Activated naive CD4-positive, alpha-beta T cell treated with anti-CD3 and anti-CD28 coated beads, Interleukin-2, amount 50 U/mL, for 16 hours (primary cell): ENCODE measurements at places on chromosomes 5 and 9.

DNA sequence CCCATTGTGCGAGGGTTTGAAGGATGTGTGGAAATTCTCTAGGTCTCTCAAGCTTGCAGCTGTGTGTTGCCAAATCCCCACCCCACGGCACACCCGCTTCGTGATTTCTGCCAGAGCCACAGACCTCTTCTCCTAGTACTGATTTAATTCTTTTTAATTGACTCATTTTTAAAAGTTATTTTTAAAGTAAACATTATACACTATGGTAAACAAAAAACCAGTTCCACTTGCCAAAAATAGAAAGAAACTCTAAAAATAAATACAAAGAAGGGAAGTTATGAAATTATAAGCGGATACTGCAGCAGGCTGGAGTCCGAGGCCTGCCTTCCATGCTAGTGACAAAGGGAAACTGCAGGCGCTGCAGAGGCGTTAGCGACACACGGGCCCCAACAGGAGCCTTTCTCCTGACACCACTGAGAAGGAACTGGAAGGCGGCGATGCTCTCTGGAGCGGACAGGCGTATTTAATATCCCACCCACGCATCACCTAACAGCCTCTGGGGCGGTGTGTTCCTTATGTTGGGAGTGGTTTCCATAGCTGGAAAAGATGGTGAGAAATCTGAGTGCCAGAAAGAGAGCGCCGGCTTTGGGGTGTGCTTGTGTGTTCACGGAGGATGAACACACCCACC is 122.5 kb downstream of the COL23A1 start:
- no peak for DNase-seq

- no peak for DNase-seq
Measured at GRCh38 chr5:11302663-11303062, 541.6 kb upstream of the DAP start.

DNA sequence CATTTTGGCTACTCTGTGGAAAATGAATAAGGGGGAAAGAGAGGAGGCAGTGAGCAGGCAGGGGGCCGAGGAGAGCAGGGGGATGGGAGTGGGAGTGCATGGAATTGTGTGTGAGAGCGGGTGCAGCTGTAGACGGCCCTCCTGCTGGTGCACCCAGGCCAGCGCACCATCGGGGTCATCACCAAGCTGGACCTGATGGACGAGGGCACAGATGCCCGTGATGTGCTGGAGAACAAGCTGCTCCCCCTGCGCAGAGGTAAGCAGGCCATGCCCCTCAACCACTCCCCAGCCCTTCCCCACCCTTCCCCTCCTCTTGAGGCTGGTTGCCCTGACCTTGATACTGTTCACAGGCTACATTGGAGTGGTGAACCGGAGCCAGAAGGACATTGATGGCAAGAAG is 16.7 kb downstream of the DNM1 start:
- DNase-seq: no peak

DNA sequence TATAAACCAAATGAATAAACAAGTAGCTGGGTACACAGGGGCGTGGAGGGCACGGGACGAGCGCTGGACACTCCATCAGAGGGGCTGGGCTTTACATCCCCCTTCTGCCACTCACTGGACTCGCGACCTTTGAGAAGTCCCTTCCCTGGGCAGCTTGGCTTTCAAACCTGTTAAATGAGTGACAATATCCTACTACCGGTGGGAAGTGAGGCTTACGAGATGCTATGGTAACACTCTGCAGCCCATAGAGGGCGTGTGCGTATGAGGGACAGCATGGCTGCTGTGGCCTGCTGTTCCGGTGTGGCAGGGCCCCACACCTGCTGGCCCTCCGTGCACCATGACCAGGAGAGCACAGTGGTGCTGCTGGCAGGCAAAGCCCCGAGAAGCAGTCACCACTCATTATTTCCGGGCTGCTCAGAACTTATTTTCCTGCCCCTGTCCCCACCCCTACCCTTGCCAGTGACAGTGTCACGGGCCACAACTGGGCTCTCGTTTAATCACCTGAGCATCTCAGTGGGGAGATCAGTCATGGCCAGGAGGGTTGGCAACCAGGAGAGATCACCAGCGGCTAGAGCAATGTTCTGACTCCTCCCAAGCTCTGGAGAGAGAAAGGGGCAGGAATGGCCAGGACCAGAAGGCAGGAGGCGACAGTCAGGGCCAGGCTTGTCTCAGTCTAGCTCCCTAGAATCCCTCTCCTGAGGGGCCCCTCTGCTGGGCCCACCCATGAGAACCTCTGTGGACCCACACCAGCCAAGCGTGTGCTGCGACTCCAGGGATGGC is 10.5 kb downstream of the CLTB start:
- no peak for DNase-seq

DNA sequence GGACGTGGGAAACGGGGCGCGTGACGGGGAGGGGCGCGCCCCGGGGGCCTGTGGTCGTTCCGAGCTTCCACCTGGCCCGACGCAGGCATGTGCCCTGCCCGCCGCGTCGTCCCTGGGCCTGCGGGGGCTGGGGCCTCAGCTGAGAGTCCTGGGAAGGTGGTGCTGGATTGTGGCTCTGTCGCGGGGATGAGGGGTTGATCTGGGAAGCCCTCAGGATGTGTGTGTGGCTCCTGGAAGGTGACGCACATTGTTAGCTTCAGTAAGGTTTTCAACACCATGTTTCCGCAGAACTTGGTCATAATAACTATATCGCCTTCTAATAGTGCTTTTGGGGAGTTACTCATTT is 589.1 kb downstream of the MTRR start:
- DNase-seq: no peak

DNA sequence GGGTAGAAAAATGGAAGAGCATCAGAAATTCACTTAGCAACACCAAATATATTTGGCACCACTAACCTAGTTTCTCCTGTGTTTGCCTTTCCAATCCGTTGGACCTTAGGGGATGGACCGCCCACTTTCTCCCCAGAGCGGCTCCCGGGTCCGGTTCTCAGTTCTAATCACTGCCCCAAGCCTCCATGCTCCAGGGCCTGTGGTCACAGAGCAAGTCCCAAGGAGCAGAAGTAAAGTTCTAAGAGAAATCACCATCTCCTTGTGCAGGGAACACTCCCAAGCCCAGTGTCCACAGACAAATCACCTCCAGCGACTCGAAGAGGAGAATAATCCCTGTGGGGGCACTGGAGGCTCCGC is 728 bp upstream of the SLC1A1 start:
- DNase-seq: no peak

DNA sequence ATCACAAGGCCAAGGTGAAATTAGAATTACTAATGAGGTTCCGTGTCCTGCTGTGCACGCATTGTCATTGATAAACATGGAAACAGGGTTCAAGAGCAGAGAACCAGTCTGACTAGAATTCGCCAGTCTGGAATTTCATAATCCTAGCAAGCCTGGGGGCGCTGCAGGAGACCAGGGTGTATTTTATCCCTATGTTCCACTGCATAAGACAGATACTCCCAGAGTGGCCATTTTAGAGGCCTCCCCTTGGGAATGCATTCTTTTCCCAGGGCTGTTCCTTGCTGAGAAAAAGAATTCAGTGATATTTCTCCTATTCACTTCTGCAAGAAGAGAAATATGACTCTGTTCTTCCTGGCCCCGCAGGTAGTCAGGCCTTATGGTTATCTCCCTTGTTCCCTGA is 1387.7 kb downstream of the MAT2B start:
- no peak for DNase-seq

- DNase-seq: no peak
Measured at GRCh38 chr9:5326893-5327548, 12.7 kb downstream of the RLN1 start.

- no peak for DNase-seq
Measured at GRCh38 chr5:16934677-16935153, 1.4 kb downstream of the MYO10 start.

DNA sequence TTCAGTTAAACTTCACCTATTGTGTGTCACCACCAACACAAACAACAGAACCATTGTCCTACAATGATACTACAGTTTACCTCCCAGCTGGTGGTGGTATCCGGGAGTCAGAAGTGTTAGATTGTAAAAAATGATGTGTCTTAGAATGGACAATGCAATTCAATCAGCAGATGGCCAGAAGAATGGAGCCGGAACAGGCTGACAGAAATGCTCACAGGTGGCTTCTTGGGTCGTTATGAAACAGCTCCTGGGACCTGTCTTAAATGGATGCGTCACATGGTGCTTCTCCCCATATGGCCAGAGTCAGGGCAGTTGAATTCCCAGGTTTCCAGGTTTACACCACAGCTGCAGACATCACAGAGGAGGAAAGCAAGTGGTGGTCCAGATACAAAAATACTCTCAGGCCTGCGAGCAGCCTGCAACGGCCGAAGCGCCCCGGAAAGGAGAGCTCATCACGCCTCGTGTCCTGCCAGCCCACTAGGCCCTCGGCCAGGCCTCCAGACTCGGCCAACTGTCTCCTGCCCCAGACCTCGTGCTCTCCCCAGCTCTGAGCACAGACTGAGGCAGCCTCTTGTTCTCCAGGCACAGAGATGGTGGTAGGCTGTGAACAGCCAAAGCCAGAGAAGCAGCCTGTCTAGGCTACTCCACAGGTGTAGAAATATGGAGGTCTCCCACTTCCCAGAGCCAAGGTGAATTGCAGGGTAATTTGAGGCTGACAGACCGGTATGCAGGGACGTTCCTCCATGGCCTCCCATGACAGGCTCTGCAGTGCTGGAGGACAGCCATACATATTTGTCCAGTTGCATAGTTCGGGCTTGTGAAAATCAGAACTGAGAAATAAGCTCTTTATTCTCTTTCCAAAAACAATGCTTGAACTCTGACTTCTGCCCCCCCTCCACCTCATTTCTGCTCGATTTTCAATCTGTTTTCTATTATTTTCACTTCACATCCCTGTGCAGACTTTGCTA is 98.5 kb upstream of the SPATA31C2 start:
- DNase-seq: no peak

DNA sequence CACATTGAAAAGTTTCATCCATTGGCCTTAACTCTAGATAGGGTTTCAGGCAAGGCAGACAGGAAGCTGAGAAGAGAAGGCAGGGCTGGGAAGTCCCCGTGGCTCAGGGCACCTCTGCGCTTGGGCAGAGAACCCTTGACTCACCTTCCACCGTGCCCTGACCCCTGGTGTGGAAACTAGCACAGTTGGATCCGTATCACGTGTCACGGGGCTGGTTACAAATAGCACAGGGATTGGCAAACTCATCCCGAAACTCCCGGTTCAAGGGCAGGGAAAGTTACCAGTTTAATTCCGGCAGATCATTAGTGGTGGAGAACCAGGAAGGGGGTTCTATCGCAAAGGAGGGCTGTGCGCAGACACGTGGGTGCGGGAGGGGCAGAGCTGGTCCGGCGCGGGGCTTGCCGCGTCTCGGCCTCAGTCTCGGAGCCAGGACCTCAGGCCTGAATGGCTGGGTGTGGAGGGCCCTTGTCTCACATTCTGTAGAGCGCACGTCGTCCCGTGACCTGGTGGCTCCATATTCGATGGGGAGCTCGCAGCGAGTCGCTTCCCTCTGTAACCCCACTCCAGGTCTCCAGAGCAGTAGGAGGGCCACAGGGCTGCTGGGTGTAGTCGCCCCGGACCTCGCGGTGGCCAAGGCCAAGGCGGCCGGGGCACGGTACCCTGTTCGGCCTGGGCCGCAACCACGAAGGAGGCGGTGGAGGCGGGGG is 771 bp upstream of the TMEM171 start:
- no peak for DNase-seq

DNA sequence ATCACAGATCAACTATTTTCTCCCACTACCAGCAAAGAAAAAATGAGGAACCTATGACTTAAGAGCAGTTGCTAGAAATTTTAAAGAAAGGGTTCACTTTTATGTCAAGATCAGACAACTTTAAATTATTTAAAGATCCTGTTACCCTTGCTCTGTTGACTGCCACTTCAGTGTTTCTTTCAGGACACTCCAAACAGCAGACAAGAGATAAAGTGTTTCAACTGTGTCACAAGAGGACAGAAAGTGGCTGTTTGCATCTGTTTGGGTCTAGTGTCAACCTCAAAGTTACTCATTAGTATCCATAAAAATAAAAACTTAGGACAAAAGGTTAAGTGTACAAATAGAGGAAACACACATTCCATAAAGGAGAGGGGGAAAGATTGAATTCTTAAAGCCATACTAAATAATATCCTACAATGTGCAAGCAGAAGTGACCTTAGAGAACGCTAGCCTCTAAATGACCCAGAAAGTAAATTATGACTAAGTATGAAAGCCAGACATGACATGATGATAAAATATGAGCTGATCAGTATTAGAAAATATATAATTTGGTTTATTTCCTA is 24.9 kb downstream of the HMGCS1 start:
- no peak for DNase-seq

GRCh38 chr9:16575986-16576245 is 294.6 kb downstream of the BNC2 start:
- no peak for DNase-seq

- DNase-seq: no peak
Measured at GRCh38 chr5:104128348-104128747, 565.8 kb upstream of the NUDT12 start.

- no peak for DNase-seq
Measured at GRCh38 chr9:95978106-95978505, 102.6 kb downstream of the ERCC6L2 start.

DNA sequence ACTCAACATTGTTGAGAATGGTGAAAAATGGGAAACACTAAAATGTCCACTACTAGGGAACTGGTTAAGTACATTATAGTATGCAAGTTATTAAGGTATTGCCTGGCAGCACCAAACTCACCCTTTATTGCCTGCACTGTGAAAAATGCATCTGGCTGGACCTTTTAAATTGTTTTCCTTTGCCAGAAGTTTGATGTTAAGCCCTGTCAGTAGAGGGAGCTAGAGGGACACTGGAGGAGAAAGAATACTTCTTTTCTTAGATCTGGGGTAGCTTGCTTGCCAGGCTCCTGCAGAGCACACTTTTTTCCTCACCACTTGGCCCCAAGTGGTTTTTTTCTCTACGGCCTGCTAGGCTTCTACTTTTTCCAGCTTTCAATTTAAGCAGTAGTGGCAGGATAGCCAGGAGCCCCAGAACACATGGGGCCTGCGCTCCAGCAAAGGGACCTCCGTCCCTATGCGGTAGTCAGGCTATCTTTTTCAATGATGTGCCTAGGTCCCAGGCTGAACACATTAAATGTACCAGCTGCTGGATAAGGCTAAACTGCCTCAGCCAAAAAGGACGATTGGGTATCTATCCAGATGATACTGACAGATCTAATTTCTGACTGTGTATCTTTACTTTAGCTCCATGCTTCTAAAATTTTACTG is 8.0 kb upstream of the HABP4 start:
- no peak for DNase-seq

DNA sequence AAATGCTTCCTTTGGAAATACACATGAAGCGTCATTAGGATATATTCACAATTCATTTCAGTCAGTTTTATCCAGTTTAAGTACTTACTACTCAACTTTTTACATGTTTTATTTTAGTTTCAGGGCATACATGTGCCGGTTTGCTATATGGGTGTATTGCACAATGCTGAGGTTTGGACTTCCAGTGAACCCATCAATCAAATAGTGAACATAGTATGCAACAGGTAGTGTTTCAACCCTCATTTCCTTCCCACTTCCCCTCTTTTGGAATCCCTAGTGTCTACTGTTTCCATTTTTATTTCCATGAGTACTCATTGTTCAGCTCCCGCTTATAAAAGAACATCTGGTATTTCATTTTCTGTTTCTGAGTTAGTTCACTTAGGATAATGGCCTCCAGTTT is 74.7 kb downstream of the TMEM161B start:
- DNase-seq: no peak

- no peak for DNase-seq
Measured at GRCh38 chr5:22643356-22643755, 209.8 kb downstream of the CDH12 start.

GRCh38 chr9:136220017-136220729 is 15.2 kb upstream of the LHX3 start:
- no peak for DNase-seq
